Hematopoietic multipotent progenitor cell (in vitro differentiated cells): ENCODE measurements at places on chromosomes 2 and 18. TPM values are rescaled to one million over a fixed set of nuclear protein-coding genes. Genes with fewer than 3 reads are reported as not detected.

The ACTR2 gene
- total RNA-seq = 47.1 TPM

The FOXI3 gene
- total RNA-seq = not detected

The ZNF2 gene
- 5.7 TPM for total RNA-seq

The SERPINB8 gene
- total RNA-seq = 3.8 TPM

The COL5A2 gene
- 0.54 TPM for total RNA-seq

The GNLY gene
- total RNA-seq = 0.27 TPM

The RSAD2 gene
- 17.2 TPM for total RNA-seq

The SPATA3 gene
- total RNA-seq = not detected

The NEDD4L gene
- 14.5 TPM for total RNA-seq

The HMSD gene
- not detected for total RNA-seq

The ADI1 gene
- total RNA-seq = 12.9 TPM

The LPIN2 gene
- total RNA-seq = 38.2 TPM

The FAM117B gene
- total RNA-seq = 4.3 TPM

The IL36RN gene
- not detected for total RNA-seq

The SLC14A1 gene
- 3.8 TPM for total RNA-seq

The ZNF396 gene
- 0.81 TPM for total RNA-seq

The EFR3B gene
- total RNA-seq = 0.27 TPM

The GALR1 gene
- total RNA-seq = under 0.01 TPM

The FAM237A gene
- not detected for total RNA-seq

The KLHL41 gene
- under 0.01 TPM for total RNA-seq

The FBLN7 gene
- under 0.01 TPM for total RNA-seq

The LAMA1 gene
- total RNA-seq = under 0.01 TPM

The TWIST2 gene
- total RNA-seq = not detected

The CLIP4 gene
- total RNA-seq = 21.8 TPM

The MC5R gene
- total RNA-seq = not detected

The VWA3B gene
- under 0.01 TPM for total RNA-seq

The IGFBP5 gene
- total RNA-seq = under 0.01 TPM

The DLX1 gene
- total RNA-seq = not detected

The DLGAP1 gene
- total RNA-seq = 0.27 TPM

The LOXHD1 gene
- under 0.01 TPM for total RNA-seq

The SERPINB5 gene
- total RNA-seq = not detected

The BOLL gene
- not detected for total RNA-seq

The GPR75 gene
- 3.5 TPM for total RNA-seq

The BZW1 gene
- total RNA-seq = 135 TPM

The SH3BP4 gene
- total RNA-seq = 29.9 TPM

The ZC3H6 gene
- total RNA-seq = 4.8 TPM

The C18orf54 gene
- 1.6 TPM for total RNA-seq

The MATN3 gene
- not detected for total RNA-seq

The DSC3 gene
- total RNA-seq = not detected

The CENPO gene
- 10.2 TPM for total RNA-seq

The DPP4 gene
- total RNA-seq = 0.27 TPM

The MSH6 gene
- total RNA-seq = 71.9 TPM

The ESPNL gene
- total RNA-seq = 1.1 TPM

The LRRTM1 gene
- total RNA-seq = not detected

The ITSN2 gene
- 63.6 TPM for total RNA-seq

The C1QL2 gene
- not detected for total RNA-seq

The MEP1B gene
- not detected for total RNA-seq

The BMP10 gene
- total RNA-seq = under 0.01 TPM

The MRO gene
- total RNA-seq = not detected

The RBFA gene
- total RNA-seq = 26.1 TPM

The ECEL1 gene
- total RNA-seq = 0.27 TPM

The KCNJ3 gene
- total RNA-seq = not detected
